Stimulated activated CD4-positive, alpha-beta T cell treated with anti-CD3 and anti-CD28 coated beads, Interleukin-12 subunit alpha, Interleukin-12 subunit beta, amount 100 ng/mL, for 48 hours (primary cell): ENCODE measurements at places on chromosomes 7 and 10.

DNA sequence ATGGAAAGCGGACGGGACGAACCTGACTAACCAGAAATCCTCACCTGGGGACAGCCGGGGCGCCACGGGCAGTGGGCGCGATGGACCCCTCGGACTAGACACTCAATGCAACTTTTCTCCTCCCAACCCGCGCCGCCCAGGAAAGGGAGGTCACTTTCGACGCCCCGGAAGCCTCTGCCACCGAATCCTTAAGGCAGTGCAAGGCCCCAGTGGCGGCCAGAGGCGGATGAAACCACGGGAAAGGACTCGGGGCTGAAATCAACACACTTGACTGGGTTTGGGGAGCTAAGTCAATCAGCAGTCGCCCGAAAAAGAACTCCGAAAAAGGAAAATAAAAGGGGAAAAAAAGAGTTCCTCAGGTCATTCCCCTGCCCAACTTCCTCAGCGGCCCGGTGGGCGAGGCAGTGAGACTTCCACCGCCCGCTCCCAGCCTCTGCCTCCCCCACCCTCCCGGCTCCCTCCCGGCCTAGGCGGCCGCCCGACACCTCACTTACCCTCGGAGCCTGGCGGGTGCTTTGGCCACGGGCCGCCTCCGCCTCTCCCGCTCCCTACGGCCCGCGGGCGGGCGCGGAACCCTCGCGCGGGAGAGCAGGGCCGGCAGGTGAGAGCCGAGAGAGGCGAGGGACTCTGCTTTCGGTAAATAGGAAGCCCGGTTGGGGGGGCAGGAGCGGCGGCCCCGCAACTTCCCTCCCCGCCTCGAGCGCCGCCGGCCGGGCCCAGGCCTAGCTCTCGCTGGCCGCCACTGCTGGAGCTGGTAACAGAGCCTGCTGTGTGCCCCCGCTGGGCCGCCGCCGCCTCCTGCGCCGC lies 518 bp downstream of the WAPL start:
- no peak for DNase-seq

- no peak for DNase-seq
Measured at GRCh38 chr10:47039562-47039913, 128.3 kb downstream of the PTPN20 start.

- no peak for DNase-seq
Measured at GRCh38 chr10:93437086-93437945, 44.8 kb downstream of the MYOF start.

DNA sequence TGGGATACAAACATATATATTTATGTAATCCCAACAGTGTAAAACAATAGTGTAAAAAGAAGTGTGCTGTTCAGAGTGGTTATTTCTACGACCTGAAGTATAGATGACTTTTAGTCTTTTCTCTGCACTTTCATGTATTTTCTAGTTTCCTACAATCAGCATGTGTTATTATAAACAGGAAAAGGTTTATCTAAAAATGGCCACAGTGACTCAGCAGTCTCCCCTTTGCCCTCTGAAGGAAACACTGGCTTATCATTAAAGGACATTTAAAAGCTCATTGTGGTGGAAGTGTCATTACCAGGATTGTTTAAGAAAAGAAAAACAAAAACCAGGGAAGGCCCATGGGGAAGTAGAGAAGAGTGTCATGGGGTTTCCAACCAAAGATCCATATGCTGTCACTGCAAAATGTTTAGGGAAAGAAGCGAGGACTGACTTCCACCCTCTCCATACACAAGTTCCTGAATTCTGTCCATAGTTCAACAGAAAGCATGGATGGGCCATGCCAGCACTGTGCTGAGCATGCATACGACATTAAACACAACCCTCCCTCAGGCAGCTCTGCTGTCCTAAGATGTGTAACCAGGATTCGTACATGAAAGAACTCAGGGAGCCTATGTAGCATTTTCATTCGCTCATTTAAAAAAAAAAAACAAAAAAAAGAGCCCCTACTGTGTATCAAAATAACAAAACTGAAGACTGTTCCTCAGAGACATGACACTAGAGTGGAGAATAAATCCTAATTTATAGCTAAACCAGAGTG lies 10.2 kb downstream of the CYREN start:
- DNase-seq: no peak

- no peak for DNase-seq
Measured at GRCh38 chr10:13272164-13272571, 27.7 kb downstream of the PHYH start.

- DNase-seq: no peak
Measured at GRCh38 chr10:1411956-1412355, 325.4 kb downstream of the ADARB2 start.

DNA sequence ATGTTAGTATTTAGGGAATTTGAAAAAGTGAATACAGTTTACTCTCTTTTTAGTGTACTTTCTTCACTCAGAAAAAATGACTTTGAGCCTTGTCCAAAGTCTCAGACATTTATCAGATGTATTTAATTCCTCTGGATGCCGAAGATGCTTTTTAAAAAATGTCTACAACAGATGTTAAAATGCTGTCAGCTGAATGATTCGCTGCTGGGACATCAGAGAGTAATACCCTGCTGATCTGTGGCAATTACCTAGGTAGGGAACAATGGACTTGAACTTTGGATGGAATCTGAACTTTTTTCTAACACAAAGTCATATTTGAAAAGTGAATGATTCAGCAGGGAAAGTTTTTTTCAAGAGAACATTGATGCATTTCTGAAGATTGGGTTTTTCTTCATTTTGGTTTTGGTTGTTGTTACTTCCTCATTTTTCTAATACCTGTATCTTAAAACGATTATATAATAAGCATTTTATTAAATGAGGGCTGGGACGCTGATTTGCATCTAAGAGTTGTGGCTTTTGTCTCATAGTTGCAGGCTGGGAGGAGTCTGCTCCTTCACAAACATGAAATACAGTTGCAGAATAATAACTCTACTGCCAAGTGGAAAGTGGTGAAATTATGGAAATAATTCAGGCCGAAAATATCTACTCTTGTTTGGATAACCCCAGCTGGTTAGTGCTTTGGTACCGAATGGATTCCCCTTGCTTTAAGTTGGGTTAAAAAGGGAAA lies 98.0 kb downstream of the SPAG6 start:
- no peak for DNase-seq

- DNase-seq: no peak
Measured at GRCh38 chr7:422886-423225, 96.8 kb downstream of the PDGFA start.

DNA sequence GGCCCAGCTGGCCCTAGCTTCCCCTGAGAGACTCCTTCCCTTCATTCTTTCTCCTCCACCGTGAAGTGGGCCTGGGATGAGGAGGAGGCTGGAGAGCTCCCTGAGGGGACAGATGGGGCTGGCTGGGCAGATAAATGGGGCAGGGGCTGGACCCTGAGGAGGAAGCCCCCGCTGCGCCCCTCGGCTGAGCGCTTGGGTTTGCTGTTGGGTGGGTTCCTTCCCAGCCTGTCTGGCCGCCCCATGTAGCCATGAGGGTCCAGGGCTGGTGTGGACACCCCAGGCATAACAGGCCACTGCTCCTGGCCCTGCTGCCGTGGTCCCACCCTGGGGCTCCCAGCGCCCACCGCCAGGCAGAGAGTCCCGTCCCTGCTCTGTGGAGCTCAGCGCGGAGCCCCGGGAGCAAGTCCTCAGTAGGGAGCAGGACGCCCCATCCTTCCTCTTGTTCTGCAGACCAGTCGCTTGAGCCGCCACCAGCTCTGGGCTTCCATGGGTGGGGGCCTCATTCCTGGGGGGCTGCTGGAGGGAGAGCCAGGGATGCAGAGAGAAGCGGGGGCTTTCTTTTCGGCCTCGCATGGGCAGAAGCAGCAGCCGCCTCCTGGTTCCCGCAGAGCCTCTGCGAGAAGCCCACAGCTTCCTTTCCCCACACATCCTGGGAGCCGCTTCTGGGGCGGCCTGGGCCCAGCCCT lies 266.4 kb upstream of the TCERG1L start:
- DNase-seq: no peak

GRCh38 chr7:42127232-42127622 lies 109.8 kb downstream of the GLI3 start:
- DNase-seq: no peak
